Psoas muscle (tissue), 8 donors: ENCODE measurements at places on chromosomes 11 and 22.

DNA sequence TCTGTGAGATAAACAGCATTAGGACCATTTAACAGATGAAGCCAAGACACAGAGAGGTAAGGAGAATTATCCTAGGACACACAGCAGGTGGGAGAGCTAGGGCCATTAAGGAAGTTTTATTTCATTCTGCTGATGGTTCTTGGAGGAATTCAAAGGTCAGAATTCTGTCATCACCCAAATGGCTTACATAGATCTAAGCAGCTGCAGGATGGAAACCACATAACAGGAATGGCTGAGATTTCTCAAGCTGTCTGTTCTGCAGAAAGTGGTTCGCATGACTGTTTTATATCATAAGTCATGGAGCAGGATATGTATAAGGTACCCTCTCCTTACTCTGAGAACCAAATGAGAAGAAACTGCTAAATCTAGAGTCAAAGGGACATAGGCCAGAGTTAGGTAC, 163.2 kb upstream of the NARS2 start:
- DNase-seq = no peak

DNA sequence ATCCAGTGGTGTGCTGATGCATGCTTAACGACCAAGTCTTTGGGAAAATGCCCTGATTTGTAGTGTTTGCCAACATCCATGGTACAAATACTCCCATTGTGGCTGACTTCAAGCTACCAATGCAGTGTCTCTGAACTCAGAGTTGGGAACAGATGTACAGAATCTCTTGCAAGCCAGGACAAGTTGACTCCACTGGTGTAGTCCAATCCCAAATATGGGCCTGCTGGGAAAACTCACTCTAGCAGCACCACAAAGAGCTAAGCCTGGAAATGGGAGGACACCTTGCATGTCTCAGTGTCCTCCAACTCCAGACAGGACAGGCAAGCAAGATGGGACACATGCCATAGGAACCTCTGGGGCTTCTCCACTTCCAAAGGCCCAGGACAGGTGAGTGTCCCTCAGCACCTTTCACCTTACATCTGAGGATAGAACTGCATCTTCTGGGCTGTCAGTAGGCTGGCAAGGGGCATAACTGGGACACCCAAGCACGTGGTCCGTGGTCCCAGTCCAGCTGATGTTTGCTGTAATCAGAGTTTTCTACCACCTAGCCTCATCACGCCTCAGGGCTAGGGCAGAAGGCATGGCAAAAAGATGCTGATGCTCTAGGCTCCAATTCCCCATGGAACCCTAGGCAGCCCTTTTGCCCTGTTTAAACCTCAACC, 6.5 kb downstream of the LMO1 start:
- no peak for DNase-seq

GRCh38 chr11:69788956-69789355, 13.8 kb upstream of the FGF4 start:
- DNase-seq = no peak

GRCh38 chr22:42621505-42622002, 6.9 kb upstream of the POLDIP3 start:
- peak; percentile 90 for DNase-seq

DNA sequence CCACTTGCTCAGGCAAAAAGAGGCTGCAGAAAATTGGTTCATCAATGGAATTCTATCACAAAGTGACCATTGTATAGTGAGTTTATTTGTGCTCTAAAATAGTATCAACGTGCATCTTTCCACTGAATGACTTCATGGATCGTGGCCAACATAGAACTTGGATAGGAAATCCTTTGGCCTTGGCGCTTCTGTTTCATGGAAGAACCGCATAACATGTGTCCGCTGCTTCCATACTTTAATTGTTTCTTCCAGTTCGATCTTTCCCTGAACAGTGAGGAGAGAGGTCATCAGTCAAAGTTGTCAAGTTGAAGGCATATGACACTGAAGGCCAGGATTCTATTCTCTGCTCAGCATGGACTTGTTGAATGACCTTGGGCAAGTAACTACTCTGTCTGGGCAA, 4.5 kb downstream of the NDUFA6 start:
- DNase-seq = no peak
